ENCODE measurements at places on chromosomes 7 and 10. TPM values are rescaled to one million over a fixed set of nuclear protein-coding genes. Genes with fewer than 3 reads are reported as not detected.

GRCh38 chr7:131501930-131502685 is 54.3 kb downstream of the PODXL start:
- no peak for DNase-seq
- H3K4me3 ChIP-seq, result no peak overlapping the region
- peaks cover 29% of the 10 kb centered on the region for H3K4me1 ChIP-seq
- no peaks in the 10 kb centered on the region for H3K27me3 ChIP-seq

MSS51 gene
- 0.61 TPM for polyA plus RNA-seq

GRCh38 chr7:104275900-104276299 is 52.5 kb upstream of the LHFPL3 start:
- no peaks in the 10 kb centered on the region for H3K36me3 ChIP-seq
- no peak overlapping the region for H3K27ac ChIP-seq
- no peak for DNase-seq
- H3K27me3 ChIP-seq, result no peaks in the 10 kb centered on the region
- no peaks in the 10 kb centered on the region for H3K4me1 ChIP-seq

GAD2 gene
- 1.1 TPM for polyA plus RNA-seq

- H3K27me3 ChIP-seq, result no peaks in the 10 kb centered on the region
- H3K4me3 ChIP-seq, result no peak overlapping the region
- no peak overlapping the region for H3K27ac ChIP-seq
These were observed 85.2 kb downstream of the ZRANB1 start for GRCh38 chr10:125026974-125027735.

TMEM248 gene
- polyA plus RNA-seq, result 20.3 TPM

DNA sequence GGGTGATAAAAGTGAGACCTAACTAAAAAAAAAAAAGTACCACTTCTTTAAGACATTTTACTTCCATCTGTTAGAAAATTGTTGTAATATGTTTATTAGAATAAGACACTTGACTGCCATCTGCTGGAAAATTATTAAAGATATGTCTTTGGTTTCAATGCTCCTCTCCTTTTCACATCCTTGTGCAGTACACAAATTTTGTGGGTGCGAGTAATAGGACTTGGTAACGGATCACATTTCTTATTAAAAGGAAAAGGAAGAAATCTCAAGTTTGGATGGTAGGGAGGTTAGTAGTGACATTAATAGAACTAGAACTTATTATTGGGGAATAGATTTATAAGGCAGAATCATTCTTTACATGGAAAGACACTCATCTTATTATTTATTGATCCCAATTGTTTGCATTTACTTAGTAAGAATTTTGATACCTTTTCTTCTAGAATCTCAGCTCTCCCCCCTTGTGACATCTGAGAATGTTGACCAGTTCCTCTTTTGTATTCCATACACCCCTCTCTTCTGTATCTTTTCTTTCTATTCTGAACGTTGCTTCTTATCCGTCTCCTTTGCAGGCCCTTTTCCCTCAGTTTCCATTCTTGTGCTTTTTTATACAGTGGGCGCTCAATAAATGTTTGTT is 43.0 kb upstream of the RPA3 start:
- H3K4me3 ChIP-seq, result peak overlapping the region; percentile 34
- peak overlapping the region; percentile 83 for H3K27ac ChIP-seq
- no peak for DNase-seq
- peaks cover 18% of the 10 kb centered on the region for H3K4me1 ChIP-seq
- H3K27me3 ChIP-seq, result no peaks in the 10 kb centered on the region
- H3K36me3 ChIP-seq, result no peaks in the 10 kb centered on the region
